Mesenteric fat pad (tissue), 1 donor: ENCODE measurements at places on chromosomes 3 and 15. TPM values are rescaled to one million over a fixed set of nuclear protein-coding genes. Genes with fewer than 3 reads are reported as not detected.

Gene CLDN11
- 61.1 TPM for total RNA-seq

Gene PIERCE2
- total RNA-seq, result 1.3 TPM

Gene DHX30
- 52.2 TPM for total RNA-seq

Gene KLHL6
- total RNA-seq, result 5.7 TPM

Gene ZCWPW2
- 0.51 TPM for total RNA-seq

Gene GABRB3
- total RNA-seq, result 1.5 TPM

Gene KNL1
- total RNA-seq, result 0.35 TPM

Gene ABCF3
- 81.1 TPM for total RNA-seq

Gene MUC20
- total RNA-seq, result 2.0 TPM

Gene CEP97
- total RNA-seq, result 6.2 TPM

Gene GTPBP8
- 8.6 TPM for total RNA-seq

DNA sequence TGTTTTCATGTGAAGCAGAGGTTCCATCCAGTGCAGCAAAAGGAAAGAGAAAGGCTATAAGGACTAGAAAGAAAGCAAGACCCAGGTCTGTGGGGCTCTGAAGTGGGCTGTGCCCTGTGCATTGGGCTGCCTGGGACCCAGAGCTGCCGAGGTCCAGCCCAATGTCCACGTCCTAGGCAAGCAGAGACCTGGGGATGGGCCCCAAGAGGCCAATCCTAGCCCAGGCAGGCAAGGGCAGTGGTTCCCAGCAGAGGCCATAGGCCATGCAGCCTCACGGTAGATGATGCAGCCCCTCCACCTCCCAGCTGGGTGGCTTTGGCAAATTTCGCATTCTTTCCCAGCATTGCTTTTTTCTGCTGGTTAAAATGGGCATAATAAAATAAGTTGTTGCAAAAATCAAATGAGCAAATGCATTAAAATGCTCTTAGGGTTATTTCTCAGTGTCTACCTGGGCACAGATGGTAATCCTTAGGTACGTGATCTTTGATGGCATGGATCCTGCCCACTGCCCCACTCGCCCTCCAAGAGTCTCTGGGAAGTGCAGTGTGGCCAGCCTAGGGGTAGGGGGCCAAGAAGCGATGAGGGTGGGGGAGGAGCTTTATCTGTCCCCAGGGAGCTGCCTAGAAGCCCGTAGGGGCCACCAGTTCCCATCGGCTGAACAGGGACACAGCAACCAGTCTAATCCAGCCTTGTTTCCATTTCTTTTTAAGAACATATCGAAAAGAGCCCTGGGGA is 22.3 kb upstream of the GP9 start:
- no peak for DNase-seq

DNA sequence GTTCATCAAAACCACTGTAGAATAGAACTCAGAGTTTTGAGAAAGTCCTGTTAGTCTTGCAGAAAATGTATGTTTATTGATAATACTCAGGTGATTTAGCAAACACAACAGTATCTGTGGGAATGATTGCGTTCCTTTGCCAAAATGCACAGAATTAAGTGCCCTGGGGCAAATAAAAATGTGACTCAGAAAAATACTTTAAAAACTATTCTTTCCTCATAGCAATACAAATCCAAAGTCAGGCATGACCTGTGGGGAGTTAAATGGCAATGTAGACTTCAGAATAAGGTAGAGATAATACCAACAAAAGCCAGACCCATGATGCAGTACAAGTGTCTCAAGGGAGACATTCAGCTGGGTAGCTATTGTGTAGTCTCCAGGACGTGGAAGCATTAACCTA is 72.3 kb upstream of the SNTN start:
- DNase-seq, result no peak

GRCh38 chr3:197541756-197542539 is 13.8 kb downstream of the BDH1 start:
- DNase-seq, result no peak

GRCh38 chr3:65573548-65574116 is 465.1 kb downstream of the MAGI1 start:
- DNase-seq, result no peak

- DNase-seq, result no peak
These were observed 65.8 kb downstream of the MB21D2 start for GRCh38 chr3:192851821-192852372.

- DNase-seq, result no peak
These were observed 582.3 kb downstream of the EDEM1 start for GRCh38 chr3:5769825-5770224.

- DNase-seq, result no peak
These were observed 16.9 kb downstream of the SLC24A1 start for GRCh38 chr15:65638681-65639089.

GRCh38 chr3:112362221-112362620 is 29.3 kb downstream of the CD200 start:
- no peak for DNase-seq

- no peak for DNase-seq
These were observed 1.5 kb downstream of the CYP1A1 start for GRCh38 chr15:74723754-74724334.

DNA sequence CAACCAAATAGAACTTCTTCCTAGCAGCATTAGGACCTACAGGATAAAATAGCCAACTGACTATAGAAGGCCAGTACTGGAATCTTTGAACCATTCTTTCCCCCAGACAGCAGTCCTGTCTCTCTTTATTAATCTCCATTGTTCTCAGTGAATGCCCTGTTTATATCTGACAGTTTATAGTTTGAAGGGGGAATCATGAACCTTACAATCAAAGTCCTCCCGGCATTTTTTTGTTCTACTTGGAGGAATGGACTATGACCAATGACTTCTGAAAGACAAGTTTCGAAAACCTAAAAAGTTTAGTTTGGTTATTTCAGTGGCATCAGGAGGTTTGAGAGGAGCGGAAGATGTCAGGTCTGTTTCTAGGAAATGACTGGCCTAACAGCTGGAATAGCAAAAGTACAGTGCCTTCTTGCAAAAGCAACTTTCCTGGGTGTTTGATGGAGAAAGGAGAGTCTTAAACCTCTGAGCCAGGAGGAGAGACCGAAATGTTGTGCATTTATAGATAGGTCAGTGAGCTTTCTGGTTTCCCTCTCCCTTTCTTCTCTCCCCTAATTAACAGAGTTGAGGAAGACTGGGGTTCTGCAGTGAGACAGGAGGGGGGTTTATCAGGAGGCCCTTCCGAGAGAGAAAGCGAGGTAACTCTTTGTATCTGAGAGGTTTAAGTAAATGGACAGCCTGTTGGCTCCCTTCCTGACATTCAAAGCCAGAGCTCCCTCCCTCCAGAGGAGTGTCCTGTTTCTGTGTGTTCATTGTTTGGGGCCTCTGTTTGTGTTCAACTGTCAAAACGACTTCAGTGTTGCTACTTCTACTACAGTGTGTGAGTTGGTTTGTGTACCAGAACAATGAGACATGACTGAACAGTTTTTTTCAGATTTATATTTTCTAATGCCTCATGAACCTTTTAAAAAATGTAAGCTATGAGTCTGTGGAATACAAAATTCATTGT is 383.0 kb upstream of the RARB start:
- no peak for DNase-seq

GRCh38 chr15:100771746-100772145 is 107.9 kb upstream of the ALDH1A3 start:
- DNase-seq, result peak; percentile 51

DNA sequence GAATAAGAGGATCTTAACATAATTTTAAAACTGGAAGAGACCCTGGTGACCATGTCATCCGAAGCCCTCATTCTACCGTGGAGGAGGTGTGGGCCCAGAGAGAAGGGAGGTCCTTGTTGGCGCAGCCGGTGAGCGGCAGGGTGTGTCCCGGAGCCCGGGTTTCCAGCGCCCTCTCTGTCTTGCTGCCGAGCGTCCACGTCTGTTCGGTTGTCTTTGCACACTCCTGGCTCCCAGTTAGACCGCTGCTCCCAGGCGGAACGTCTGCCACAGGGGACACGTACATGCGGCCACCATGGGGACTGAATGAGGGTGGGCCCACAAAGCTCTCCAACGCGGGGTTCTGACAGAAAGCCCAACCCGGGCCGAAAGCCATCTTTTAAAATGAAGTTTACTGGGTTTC is 6.6 kb upstream of the MUC4 start:
- DNase-seq, result no peak

DNA sequence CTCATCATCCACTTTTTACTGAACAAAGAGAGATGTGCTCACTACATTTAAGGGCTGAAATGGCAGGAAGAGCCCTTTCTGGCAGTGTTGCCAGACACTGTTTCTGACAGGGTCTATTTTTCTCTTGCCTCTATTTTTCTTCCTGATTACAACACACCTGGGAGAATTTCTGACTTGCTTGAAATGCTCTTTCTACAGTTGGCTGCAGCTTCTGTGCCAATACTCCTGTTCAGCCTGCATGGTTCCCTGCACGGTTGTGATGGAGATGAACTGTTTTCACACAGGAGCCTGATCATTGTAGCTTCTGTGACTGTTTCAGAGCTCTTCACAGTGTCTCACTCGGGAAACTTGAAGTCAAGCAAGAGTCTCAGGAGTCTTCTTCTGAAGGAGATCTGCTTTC is 83.0 kb upstream of the DLG1 start:
- DNase-seq, result no peak

DNA sequence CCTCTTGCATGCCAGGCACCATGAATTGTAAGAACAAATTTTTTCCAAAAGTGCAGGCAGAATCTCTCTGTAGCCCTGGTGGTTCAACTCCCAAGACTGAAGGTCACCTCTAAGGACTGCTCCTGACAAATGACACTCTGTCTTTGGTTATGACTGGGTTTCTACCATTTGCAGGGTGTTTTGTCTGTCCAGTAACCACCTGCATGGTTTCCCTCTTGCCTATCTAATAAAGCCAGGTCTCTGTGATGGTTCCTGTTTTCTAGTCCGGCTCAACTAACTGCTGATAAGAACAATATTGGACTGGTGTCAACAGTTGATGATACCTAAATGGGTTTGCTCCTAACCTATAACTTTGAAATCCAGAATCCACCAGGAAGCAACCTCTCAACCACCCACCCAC is 43.7 kb downstream of the ATP8B4 start:
- no peak for DNase-seq
